ENCODE measurements at places on chromosomes 2 and 18.
A peak's percentile ranks its signal among the peaks of the same experiment; 100 is the strongest.

GRCh38 chr2:119464981-119465380 is 33.3 kb downstream of the TMEM37 start:
- DNase-seq = no peak

DNA sequence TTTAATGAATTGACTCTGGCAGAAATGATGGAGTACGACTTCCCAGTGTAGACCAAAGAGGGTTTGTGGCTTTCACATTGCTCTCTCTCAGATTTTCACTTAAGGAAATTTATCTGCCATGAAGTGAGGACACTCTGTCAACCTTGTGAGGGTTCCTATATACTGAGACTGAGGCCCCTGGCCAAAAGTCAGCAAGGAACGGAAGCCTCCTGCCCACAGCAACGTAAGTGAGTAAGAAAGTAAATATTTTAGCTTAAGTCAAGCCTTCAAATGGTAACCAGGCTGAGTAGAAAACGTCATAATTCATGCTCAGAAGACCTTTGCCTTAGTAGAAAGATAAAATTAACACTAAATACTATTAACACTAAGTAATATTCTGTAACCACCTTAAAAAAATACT is 1080.5 kb upstream of the ACVR2A start:
- no peak for DNase-seq

DNA sequence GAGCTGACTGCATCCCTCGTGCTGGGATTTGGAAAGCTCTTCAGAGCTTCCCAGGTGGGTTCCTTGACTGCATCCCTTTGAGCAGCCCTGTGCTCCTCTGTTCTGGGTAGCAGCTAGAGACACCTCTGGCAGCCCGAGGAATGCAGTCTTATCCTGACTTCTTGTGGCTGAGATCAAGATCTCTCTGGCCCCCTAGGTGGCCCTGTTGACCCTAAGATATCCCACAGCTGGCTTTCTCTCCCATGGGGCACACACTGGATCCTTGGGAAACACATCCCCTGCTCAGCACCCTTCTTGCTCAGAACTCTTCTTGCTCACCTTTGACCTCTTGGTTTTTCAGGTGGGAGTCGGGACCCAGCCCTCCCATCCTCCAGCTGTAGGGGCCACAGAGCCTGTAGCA is 237.2 kb downstream of the TSN start:
- no peak for DNase-seq

DNA sequence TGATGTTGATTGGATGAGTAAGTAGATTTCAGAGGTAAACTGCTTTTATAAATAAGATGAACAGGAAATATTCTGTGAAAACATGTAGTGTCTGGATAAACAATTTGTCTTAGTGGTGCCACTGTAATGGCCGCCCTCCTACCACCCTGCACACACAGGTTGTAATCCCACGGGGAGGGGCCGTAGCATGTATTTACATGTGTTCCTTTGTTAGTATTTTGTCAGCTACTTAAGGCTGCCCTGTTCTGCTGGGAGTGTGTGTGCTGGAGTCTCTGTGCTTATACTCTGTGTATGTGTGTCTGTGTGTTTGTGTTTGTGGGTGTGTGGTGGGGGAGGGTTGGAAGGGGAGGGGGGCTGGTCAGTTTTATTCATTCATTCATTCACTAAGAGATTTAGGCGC is 5.1 kb downstream of the TSHZ1 start:
- no peak for DNase-seq

- DNase-seq = no peak
These were observed 28.0 kb upstream of the EFEMP1 start for GRCh38 chr2:55951533-55951932.

GRCh38 chr2:17899871-17900270 is 21.4 kb downstream of the KCNS3 start:
- DNase-seq = no peak

DNA sequence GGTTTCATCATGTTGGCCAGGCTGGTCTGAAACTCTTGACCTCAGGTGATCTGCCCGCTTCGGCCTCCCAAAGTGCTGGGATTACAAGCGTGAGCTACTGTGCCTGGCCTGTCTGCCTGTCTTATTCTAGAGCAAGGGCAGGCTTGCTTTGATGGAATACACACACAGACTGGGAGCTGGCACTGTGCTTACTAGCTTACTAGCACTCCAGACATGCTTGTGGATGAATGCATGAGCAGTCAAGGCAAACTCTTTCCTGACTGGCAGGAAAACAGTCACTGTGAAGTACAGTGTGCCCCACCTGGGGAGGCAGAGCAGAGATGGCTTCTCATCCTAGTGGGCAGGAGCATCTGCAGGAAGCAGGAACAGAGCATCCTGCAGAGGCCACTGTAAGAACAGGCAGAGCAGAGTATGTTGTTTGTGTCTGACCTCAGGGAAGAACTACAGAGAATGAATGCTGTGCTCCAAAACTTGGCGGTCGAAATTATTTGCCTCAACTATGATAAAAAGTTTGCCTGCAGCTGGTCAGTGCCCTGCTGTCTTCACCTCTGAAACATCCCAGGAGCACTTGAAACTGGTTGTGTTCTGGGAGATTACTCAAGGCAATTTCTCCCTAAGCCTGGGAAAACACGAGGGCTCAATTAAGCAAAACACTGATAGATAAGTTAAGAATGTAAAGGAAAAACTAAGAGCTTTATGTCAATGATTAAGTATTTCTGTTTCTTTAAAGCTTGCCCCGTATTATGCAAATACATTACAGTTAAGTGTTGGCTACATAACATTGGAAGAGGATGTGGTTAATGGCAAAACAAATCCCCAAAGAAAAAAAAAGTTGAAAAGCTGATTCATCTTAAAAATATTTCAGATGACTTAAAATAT is 102.4 kb downstream of the VAPA start:
- DNase-seq = no peak

GRCh38 chr2:207279520-207279919 is 113.8 kb upstream of the KLF7 start:
- DNase-seq = peak; percentile 29

GRCh38 chr2:182077023-182077422 is 91.4 kb downstream of the PPP1R1C start:
- DNase-seq = no peak

DNA sequence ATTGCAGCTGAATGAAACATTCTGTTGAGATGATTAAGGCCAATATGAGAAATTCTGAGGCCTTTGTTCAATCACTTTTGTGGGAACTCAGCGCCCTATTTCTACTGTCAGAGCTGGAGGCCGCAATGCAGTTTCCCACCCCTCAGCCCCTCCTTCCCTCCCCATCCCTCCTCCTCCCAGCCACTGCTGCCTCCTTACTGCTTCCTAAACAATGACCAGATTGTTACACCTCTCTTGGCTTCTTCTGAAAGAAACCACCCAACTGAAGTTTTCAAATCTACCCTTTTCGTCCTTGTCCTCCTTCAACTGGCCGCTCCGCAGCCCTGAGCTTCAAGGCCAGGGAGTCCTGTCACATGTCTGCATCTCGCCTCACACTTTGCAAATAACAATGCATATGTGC is 36.7 kb upstream of the MAPK4 start:
- no peak for DNase-seq

DNA sequence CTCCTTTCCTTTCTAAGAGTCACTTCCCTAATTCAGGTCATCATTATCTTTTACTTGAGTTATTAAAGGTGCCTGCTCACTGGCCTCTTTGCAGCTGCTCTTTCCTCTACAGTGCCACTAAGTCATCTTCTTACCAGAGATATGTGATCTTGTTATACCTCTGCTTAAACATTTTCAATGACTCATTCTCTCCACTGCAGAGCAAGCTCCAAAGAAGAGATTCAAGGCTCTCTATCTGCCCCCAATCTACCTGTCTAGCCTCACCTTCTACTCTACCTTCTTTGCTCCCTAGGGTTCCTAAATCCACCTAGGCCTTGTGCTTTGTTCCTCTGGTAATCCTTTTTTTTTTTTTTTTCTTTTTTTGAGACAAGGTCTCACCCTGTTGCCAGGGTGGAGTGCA is 3.1 kb downstream of the ARHGEF33 start:
- no peak for DNase-seq

DNA sequence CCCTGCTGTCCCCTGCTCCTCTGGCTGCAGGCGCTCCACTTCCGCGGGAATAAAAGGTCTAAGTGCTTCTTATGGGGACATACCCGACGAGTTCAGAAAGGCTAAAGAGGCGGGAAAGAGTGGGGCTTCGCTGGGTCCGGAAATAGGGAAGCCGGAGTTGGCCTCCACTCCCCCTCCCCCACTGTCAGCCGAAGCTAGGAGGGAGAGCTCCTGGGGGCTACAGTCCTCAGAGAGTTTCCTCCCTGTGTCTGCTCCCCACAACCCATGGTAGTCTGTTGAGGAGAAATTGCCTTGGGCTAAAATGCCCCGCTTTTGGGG is 7.2 kb downstream of the GAD1 start:
- DNase-seq = no peak

- no peak for DNase-seq
These were observed 36.0 kb upstream of the NCK2 start for GRCh38 chr2:105708697-105709096.

DNA sequence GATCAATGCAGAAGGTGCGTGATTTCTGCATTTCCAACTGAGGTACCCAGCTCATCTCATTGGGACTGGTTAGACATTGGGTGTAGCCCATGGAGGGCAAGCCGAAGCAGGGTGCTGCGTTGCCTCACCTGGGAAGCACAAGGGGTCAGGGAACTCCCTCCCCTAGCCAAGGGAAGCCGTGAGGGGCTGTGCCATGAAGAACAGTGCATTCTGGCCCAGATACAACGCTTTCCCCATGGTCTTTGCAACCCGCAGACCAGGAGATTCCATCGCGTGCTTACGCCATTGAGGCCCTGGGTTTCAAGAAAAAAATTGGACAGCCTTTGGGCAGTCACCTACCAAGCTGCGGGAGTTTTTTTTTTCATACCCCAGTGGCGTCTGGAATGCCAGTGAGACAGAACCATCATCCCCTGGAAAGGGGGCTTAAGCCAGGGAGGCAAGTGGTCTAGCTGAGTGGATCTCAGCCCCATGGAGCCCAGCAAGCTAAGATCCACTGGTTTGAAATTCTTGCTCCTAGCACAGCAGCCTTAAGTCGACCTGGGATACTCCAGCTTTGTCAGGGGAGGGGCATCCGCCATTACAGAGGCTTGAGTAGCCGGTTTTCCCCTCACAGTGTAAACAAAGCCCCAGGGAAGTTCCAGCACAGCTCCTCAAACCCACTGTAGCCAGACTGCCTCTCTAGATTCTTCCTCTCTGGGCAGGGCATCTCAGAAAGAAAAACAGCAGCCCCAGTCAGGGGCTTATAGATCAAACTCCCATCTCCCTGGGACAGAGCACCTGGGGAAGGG is 21.7 kb downstream of the TFPI start:
- no peak for DNase-seq

GRCh38 chr2:106269591-106270291 is 75.6 kb upstream of the UXS1 start:
- peak; percentile 46 for DNase-seq

GRCh38 chr18:49020129-49020528 is 69.4 kb upstream of the SMAD7 start:
- DNase-seq = no peak

DNA sequence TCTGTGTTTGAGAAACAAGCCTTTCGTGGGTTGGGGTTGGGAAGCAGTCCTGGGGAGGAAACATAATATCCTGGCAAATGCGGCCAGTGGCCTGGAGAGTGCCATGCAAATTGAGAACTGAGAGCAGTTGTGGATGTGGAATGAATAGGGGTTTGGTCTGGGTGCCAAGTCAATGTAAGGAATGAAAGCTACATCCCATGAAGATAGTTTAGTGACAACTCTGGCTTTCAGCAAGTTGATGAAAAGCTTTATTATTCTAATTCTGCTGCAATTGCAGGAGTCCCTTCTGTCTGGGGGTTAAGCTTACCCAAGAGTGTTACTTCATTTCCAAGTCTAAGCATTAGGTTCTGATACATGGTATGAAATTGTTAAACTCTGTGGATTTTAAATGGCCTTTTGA is 771.6 kb downstream of the DPP10 start:
- no peak for DNase-seq

- no peak for DNase-seq
These were observed 431.9 kb downstream of the PLCL1 start for GRCh38 chr2:198236338-198236737.

DNA sequence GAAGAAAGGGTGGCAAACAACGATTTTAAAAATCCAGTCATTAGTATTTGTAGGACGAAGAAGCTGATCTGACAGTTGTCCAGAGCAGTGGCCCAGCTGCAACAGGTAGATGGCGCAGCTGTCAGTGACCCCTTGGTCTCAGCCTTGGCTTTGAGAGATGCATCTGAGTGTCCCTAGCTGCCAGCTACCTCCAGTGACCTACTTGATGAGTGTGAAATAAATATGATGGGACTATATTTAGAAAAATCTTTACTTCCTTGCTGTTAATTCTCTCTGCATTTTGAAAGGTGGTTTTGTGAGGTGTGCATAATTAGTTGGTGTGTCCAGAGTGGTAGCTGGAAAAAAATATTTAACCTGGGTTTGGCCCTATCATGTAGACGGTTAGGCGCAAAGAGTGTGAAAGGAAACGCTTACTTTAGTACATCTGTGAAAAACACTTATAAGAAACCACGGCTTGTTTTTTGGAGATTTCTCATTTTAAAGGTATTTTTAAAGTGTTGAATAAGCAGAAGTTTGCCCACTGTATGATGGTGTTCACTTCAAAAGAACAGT is 963 bp downstream of the INPP1 start:
- DNase-seq = peak; percentile 34

DNA sequence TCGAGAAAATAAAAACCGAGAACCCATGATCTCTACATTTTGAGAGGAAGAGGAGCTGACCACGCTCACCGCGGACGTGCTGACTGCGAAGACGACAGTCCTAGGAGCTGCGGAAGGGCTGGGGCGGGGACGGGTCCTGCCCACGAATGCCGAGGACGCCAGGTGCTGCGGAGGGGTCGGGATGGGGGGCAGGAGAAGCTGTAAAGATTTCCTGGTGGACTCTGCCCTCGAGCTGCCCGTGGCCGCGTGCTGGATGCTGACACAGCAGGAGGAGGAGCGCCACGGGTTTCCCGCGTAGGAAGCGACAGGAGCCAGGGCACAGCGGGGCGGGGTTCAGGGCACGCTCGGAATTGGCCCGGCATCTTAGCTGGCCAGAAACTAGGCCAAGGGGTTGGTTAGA is 22.2 kb downstream of the ZSCAN30 start:
- peak; percentile 21 for DNase-seq

- no peak for DNase-seq
These were observed 72.5 kb upstream of the CYP1B1 start for GRCh38 chr2:38148501-38148900.

- no peak for DNase-seq
These were observed 46.8 kb downstream of the RNF138 start for GRCh38 chr18:32138332-32138982.

- no peak for DNase-seq
These were observed 258.7 kb upstream of the HS6ST1 start for GRCh38 chr2:128577141-128577930.

DNA sequence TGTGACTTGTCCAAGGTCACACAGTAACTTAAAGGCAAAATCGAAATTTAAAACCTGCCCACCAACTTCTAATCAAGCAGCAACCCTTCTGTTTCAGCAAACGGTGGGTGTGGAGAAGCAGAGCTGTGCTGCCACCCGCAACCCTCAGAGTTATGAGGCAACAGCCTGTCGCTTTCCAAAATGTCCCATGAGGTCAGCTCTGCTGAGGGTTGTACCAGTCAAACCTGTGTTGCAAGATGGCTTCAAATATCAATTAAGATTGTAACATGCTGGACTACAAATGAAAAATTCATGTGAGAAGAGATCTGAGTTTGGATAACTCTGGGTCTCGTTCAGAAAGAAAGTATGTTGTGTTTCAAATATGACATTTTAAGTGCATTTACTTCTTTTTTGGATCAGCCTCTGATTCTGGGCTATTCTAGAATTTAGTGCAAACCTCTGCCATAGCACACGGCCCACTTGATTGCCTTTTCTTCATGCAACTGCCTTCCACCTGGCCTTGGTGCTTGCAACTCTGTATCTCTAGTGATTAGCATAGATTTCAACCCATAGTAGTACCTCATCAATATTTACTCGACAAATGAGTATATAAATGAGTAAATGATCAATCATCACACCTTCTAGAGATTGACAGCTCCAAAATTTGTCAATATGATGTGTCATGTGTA is 69.3 kb downstream of the TIMM21 start:
- no peak for DNase-seq

Measured in activated T-cell treated with anti-CD3 and anti-CD28 coated beads, Interleukin-2, amount 50 U/mL, for 72 hours (primary cell).